NCI-H524 treated with DMSO at 0.1 percent for 48 hours (cell line): ENCODE measurements at places on chromosomes 11 and 22.
A peak's percentile ranks its signal among the peaks of the same experiment; 100 is the strongest.

GRCh38 chr11:110125632-110126031 lies 32.4 kb downstream of the ZC3H12C start:
- no peak for DNase-seq

- no peak for DNase-seq
Observed at GRCh38 chr11:45383224-45383623, 97.1 kb upstream of the SYT13 start.

DNA sequence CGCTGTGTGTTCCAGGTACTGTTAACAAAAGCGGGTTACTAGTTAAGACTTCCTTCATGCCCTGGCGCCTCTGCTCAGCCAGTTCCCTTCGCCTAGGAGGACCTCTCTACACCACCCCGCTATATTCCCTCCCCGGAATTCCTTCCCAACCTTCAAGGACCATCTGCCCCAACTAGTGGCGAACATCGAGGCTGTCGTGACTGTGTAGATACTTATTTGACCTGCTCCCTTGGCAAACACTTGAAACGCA lies 450 bp upstream of the BCL2L13 start:
- peak; percentile 26 for DNase-seq

- DNase-seq, result no peak
Observed at GRCh38 chr11:128767591-128768001, 73.7 kb downstream of the FLI1 start.

GRCh38 chr11:86193297-86194095 lies 51.1 kb upstream of the EED start:
- DNase-seq, result peak; percentile 16

DNA sequence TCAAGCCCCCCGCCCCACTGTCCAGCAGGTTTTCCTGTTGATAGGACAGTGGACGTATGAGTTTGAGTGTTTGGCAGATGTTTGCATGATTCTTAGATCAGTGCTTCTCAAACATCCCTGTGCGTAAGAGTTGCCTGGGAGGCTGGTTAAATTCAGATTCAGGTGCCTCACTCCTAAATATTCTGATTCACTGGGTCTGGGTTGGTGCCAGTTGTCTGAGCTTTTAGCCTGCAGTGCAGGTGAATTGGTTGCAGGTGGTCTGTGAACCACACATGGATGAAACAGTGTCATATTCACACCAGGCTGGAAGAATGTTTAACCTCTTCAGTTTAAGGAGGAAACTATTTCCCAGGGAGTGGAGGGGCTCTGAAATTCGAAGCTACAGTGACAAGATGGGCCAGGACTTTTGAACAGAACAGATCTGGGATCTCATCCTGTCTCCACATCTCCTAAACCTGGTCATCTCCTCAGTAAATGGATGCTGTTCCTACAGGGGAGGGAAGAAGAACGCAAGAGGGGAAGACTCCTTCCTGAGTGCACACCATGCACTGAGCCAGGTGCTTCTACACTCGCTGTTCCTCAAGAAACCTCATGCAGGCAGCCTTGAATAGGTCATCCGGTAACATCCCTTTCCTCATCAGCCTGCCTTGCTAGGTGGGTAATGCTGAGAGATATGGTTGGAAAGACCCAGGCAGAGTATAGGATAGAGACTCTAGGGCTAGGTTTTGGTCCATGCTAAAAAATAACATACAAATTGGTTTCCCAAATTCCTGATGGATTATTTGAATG lies 47.8 kb downstream of the TEAD1 start:
- no peak for DNase-seq

GRCh38 chr11:46319074-46319453 lies 28.2 kb upstream of the DGKZ start:
- no peak for DNase-seq

DNA sequence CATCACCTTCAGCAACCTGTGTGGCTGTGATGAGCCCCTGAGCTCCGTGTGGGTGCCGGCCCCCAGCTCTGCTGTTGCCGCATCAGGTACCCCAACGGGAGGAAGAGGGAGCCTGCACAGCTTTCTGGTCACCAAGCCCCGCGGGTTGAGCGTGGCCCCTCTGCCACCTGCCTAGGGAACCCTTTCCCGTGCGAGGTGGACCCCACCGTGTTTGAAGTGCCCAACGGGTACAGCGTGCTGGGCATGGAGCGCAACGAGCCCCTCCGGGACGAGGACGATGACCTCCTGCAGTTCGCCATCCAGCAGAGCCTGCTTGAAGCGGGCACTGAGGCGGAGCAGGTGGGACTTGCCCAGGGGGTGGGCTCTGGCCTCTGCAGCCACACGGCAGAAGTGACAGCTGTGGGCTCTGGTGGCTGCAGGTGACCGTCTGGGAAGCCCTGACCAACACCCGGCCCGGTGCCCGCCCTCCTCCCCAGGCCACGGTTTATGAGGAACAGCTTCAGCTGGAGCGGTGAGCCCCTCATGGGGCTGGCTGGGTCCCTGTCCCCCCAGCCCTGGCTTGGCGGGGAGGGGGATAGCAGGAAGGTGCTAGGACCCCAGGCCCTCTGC lies 1.9 kb upstream of the SSH3 start:
- no peak for DNase-seq

DNA sequence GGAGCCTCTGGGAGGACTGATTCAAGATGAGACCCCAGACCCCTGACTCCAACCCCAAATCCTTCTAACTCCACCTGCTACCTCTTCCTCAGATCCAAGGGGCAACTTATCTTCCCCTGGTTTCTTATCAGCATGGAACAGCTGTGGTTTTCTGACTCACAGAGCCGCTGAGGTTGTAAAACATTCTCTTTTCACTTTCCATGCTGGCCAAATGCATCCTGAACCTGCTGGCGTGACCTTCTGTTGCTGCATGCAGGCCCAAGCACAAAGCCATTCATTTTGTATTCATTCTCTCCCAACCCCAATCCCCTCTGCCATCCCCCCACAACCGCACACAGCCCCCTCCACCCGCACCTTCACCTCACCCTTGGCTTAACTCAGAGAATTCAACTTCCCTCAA lies 70.3 kb downstream of the SEZ6L start:
- DNase-seq, result no peak

- DNase-seq, result no peak
Observed at GRCh38 chr11:13965337-13965736, 2.8 kb downstream of the SPON1 start.

DNA sequence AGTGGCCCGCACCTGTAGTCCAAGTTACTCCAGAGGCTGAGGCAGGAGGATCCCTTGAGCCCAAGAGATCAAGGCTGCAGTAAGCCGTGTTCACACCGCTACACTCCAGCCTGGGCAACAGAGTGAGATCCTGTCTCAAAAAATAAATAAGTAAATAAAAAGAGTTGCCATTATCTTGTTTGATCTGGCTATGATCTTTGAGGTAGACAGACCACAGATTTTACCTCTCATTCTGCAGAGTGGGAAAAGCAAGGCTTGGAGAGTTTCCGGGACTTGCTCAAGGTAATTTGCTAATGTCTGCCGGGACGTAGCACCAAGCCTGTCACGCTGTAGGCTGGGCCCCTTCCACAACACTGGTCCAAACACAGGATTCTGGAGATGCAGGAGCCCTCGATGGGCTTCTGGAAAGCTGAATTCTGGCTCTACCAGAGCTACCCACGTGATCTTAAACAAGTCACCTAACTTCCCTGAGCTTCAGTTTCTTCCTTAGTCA lies 6.8 kb downstream of the GRAP2 start:
- no peak for DNase-seq

DNA sequence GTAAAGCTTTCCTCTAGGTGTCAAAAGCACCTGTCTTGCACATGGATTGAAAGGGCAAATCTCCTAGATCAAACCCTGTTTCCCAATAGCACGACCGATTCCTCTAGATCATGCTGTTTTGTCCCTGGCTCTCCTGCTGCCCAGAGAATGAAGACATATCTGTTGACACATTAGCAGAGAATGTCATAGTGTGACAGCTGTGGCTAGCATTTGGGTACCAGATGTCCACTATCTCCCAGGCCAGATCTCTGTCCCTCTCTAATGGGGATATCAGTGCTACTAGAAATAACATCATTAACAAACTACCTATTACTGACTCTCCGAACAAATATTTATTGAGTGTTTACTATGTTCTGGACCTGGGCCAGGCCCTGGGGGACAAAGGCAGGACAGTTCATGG lies 72.4 kb upstream of the ISX start:
- DNase-seq, result no peak

DNA sequence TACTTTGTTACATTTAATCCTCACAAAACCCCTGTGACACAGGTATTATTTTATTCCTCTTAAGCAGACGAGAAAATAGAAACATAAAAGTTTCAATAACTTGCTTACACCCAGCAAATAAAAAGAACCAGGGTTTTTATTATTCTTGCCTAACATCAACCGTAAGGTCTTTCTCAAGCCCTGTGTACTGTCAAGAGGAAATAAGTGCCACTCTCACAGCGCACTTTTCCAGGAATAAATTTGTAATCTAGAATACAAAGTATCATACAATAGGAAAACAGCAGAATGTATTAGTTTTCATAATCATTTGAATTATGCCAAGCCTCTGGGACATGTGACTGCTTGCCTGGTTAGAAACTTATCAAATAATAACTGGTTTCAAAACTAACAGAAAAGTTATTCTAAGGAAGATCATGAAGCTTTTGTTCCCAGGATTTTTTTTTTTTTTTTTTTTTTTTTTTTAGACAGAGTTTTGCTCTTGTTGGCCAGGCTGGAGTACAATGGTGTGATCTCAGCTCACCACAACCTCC lies 7.4 kb downstream of the CCDC34 start:
- DNase-seq, result no peak

GRCh38 chr11:27497284-27497866 lies 9.2 kb downstream of the LIN7C start:
- no peak for DNase-seq

DNA sequence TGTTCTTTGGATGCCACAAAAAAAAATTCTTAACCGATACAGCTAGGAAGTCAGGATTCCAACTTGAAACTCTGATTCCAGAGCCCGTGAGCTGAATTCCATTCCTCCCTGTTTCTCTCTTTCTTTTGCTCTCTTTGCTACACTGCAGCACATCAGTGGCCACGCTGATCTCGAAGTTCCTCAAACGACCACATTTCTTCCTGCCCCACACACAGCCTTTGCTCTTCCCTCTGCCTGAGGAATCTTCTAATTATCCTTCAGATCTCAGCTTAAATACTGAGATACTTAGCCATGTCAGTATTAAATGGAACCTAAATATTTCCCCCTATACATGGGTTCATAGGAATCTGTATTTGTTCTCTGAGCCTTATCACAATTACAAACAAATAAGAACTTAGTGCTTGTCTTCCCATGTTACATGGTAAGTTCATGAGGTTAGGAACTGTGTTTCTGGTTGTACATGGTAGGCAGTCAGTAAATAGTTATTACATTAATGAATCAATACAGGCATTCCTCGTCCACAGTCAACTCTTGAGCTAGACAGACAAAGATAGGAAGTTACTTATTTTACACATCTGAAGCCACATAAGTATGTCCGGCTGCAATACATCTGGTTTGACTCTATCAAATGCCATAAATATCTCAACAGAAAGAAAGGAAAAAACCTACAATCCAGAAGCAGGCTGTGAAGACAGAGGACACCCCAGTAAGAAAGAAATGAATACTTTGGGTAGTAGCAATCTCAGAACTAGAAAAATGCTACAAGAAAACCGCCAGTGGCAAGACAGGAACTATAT lies 86.6 kb downstream of the MAML2 start:
- DNase-seq, result no peak

GRCh38 chr22:48567213-48567975 lies 1260.3 kb downstream of the BRD1 start:
- DNase-seq, result peak; percentile 82

DNA sequence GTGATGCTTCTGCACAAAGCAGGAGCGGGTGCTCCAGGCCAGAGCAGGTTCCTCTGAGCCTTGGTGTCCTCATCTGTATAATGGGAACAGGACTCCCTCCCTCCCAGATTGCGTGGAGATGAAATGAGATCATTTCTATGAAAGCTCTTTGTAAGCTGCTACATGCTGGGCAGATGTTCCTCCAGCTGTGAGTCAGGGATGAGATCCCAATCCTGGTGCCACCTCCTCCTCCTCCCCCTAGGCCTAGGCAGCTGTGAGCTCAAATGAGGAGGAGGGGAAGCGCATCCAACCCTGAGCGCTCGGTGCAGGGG lies 7.0 kb upstream of the CABP2 start:
- DNase-seq, result no peak

- no peak for DNase-seq
Observed at GRCh38 chr11:69448471-69449284, 32.8 kb upstream of the LINC01488 start.

DNA sequence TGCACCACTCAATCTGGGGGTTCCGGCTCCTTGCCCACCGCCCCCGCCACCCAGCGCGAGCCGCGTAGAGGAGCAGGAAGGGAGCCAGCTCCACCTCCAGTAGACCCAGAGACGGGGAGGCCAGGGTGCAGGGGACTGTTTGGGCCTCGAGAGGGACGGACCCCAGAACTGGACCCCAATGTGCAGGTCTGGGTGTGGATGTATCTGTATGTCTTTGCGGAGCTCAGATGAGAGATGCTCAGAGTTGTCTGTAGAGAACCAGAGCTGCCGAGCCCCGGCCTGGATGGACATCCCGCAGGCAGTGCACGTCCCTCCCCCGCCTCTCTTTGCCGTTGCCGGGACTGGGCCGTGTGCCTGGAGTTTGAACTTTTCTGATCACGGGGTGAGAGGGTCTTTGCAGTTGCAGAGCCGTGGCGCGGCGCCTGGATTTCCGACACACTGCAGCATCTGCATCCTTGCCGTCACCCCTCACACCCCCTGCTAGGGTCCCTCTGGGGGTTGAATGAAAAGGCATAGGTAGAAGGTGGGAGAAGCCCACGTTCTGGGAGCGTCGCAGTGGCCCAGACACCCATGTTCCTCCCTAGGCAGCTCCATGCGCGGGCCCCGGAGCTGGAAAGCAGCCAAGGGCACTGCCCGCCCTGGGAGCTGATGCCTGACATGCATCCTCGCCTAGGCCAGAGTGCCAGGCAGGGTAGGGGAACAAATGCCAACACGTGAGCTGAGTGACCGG lies 105.2 kb downstream of the KCNQ1 start:
- no peak for DNase-seq

DNA sequence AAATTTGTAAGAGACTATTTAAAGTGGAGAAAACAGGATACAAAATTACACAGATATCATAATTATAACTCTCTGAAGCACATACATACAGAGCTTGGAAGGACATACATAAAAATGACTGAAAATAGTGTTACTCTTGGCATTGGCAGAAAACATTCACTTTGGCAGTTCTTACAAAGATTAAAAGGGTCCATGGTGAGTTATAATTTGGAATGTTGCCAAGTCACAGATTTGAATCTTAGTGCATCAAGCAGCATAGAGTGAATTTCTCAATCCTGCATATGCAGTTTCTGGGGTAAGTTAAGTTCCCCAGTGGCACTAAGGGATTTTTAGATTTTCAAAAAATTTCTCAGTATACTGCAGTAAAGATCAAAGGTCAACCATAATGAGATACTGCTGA lies 115.9 kb downstream of the CCDC81 start:
- no peak for DNase-seq

- no peak for DNase-seq
Observed at GRCh38 chr22:34885852-34886251, 180.1 kb upstream of the ISX start.

- DNase-seq, result no peak
Observed at GRCh38 chr11:6855971-6856541, 6.8 kb upstream of the OR10A2 start.

GRCh38 chr11:116984589-116984988 lies 113.6 kb downstream of the SIK3 start:
- DNase-seq, result no peak
